ENCODE measurements at places on chromosomes 6 and 20.

- DNase-seq = peak; percentile 67
Observed at GRCh38 chr6:112296122-112296521, 41.8 kb upstream of the LAMA4 start.

GRCh38 chr20:2535711-2536559 is 438 bp upstream of the TMC2 start:
- DNase-seq = peak; percentile 35

DNA sequence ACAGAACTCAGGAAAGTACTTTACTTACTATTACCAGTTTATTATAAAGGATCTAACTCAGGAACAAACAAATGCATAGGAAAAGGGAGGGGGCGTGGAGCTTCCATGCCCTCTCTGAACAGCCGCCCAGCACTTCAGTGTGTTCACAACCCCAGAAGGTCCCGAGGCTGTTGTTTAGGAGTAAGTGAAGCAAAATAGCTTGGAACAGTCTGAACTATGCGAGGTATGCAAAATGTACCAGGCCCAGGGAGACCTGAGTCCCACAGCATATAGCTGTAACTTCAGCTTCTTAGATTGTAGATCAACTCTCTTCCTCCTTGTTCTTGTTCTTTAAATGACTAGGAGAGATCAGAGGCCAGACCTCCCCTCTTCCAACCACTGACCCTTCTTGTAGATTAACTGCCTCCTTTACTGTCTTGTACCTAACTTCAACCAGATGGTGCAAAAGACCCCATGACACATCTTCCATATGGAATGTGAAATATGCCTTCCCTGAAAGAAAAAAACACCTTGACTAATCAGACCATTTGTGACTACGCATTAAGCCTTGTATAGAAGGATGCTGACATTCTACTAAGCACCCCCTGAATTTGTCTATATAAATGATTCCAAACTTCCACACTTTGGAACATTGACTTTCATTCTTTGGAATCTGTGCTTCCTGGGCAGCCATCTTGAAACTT is 98.8 kb upstream of the SNX9 start:
- DNase-seq = no peak

DNA sequence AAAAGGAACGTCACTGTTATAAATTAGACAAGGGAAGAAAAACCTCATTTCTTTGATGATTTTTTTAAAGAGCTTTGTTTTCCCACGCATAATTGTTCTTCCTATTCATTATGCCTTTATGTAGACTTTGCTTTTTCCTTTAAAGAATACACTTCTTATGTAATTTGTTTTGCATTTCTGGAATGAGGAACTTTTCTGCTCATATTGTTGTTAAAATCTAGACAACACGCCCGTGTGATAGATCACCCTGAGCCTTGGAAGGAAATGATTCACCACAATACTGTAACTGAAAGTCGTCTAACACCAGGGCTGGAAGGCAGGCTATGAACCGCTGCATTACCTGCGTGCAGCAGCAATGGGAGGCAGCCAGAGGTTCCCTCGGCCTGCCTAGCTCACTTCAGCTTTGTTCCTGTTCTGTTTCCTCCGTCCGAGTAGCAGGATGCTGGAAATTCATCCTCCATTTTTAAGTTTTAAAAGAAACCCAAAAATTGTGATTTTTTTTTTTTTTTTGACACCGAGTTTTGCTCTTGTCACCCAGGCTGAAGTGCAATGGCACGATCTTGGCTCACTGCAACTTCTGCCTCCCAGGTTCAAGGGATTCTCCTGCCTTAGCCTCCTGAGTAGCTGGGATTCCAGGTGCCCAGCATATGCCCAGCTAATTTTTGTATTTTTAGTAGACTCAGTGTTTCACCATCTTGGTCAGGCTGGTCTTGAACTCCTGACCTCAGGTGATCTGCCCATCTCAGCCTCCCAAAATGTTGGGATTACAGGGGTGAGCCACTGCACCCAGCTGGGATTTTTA is 49.6 kb upstream of the ZNF217 start:
- peak; percentile 30 for DNase-seq

DNA sequence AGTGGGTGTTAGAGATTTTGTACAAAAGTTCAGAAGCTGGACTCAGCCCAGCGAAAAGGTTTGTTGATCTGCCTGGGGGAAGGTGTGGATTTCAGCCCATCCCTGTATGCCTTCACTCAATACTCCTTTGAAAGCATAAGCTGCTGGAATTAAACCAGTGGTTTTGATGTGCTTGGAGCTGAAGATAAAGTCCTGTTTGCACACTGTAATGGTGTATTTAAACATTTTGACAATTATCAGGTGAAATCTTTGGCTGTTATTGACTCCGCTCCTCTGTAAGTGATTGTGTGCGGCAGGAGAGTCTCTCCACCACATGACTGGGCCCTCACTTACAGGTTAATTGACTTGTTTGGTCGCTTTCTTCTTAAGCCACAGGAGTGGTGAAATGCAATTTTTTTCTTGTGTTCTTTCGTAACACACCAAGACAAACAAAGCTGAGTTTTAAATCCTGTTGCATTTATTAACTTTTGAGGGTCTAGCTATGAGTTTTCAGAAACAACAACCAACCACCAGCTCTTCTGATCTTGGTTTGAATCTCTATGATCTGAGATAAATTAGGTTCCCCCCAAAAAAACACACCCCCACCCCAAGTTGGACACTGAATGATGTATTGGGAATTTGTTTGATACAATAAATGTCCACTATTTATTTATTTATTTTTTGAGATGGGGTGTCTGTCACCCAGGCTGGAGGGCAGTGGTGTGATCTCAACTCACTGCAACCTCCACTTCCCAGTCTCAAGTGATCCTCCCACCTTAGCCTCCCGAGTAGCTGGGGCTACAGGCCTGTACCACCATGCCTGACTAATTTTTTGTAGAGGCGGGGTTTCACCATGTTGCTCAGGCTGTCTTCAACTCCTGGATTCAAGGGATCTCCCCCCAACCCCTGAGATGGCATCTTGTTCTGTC is 46.3 kb upstream of the NCOA3 start:
- DNase-seq = no peak

GRCh38 chr20:63027922-63028389 is 21.2 kb upstream of the BHLHE23 start:
- DNase-seq = peak; percentile 74

DNA sequence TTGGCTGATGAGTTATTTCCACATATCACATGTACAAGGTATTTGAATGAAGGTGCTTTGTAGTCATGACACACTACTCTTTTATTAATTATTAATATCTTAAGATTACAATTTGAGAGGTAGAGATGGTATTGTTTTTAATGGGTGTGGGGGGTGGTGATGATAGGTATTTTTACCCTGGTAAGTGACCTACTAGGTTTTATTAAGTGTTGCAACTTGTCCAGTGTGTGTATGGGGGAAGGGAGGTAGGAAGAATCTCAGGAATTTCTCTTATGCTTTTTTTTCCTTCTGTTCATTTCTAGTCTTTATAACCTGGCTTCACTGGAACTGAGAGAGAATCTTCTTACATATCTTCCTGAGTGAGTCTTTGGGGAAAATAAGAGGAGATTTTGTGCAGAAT is 101.4 kb downstream of the LRRC1 start:
- no peak for DNase-seq

DNA sequence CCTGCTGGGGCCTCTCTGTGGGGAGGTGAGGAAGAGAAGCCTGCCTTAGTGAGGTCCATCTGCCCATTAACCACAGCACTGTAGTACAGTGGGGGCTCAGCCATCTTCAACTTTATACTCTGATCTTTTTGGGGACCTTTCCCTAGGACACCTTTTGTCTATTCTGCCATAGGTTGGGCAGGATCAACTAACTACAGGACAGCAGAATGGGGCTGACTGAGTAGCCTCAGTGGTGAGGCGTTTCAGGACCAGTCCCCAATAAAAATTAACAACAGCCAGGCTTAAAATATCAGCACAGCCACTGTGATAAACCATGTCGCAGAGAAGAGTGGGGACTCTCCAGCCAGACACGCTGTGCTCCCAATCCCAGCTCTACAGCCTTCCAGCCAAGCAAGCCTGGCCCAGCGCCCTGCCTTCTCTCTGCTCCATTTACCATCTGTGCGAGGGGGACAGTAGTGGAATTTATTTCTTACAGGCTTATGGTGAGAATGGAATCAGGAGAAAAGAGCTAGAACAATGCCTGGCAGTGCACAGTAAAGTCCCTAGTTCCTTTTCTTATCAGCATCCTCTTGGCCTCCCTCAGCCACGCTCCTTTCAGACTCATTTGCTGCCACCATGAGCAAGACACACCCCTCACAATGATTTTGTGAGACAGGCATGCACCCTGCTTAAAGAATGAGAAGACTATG is 75.5 kb downstream of the SLC22A23 start:
- no peak for DNase-seq

DNA sequence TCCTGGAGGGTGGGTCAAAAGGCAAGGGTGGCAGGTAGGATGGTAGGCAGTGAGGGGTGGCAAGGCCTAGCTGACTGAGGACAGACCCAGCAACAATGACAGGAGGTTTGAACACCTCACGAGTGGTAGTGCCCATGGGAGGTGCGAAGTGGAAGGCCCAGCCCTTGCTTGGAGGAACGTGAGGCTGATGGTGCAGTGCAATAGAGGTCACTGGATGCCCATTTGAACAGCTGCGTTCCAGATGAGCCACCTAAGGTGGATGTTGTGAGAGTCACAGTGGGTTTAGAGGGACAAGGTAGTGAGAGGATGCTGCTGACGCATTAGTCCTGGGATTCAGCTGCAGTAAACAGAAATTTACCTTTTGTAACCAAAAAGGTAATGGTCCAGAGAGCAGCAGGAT is 15.6 kb downstream of the TMEM74B start:
- DNase-seq = no peak
